ENCODE measurements at places on chromosomes 3 and 15.

DNA sequence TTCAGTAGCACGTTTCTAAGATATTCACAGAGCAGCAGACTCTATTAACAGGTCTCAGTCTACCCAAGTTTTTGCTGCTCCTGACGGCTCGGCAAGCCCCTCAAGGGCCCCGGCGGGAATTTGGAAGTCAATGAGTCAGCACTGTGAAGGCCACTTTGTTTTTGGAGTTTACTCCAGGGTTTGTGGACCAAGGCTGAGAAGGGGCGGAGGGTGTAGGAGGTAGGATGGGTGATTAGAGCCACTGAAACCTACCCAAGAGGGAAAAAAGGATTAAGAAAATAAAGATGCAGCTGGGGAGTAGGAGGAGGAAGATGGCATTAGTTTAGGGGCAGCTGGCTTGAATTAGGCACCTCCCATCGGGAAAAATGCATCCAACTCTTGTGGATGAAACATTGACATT lies 87.6 kb downstream of the BDH1 start:
- no peak for DNase-seq

GRCh38 chr3:185242642-185243041 lies 11.2 kb downstream of the EHHADH start:
- DNase-seq, result no peak

DNA sequence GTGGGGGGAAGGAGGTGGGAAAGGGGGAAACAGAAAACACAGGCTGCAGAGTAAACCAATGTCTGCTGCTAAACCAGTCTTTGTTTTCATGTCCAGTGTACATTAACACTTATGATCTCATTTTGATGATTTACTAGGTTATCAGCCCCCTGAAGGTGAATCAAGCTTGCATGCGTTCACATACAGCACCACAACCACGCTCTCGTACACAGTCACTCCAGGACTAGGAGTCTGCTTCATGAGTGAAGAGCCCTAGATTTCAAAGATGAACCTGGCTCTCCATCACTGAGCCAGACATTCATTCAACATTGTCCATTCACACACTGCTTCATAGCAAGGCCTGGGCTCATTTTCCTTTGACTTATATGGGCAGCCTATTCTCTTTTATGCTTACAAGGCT lies 51.7 kb upstream of the TRIM59 start:
- no peak for DNase-seq

DNA sequence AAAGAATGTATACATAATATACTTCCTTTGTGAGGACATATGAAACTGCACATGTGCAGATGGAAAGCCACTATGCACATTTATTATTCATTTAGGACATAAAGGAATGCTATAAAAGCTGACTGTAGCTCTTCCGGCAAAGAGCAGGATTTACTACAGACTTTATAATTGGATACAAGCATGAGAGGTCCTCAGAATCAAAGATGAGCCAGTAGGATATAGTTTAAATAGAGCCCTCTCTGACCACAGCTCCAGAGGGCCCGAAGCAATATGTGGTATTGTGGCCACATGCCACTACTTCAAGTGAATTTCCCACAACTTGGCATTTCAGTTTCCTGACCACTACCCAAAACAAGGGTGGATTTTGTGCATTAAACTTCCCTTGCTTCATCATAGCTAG lies 140.9 kb downstream of the ATP8B4 start:
- no peak for DNase-seq

DNA sequence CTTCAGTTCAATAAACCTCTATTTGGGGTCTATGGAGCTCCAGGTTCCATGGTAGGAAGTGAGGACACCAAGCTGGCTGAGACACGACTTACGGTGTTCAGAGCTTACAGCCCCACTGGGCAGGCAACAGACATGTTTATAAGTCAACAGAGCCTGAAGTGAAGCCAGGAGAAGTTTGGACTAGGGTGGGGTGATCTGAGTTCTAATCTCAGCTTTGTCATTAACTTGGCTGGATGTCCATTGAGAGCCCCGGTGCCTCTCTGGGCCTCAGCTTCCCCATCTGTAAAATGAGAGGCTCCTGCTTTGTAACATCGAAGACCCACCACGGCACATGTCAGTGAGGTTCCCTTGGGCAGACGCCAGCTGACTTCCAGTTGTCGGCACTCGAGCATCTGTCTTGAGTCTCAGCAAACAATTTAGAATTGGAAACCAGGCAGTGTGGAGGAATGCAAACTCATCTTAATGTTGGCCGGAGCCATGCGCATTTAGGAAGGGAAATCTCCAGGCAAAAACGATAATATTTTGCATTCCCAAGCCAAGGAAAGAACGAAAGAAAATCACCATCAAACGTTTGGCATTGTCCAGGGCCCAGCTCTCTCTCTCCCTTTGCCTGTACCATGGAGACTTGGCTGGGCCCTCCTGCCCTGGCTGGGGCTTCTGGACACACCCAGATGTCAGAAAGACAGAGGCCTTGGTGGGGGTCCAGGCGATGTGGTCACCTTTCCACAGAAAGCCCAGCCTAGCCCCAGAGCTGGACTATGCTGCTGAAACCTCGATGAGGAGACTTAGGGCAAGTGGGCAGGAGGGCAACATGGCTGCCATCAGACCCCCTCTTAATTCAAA lies 18.4 kb downstream of the ITGA11 start:
- no peak for DNase-seq

DNA sequence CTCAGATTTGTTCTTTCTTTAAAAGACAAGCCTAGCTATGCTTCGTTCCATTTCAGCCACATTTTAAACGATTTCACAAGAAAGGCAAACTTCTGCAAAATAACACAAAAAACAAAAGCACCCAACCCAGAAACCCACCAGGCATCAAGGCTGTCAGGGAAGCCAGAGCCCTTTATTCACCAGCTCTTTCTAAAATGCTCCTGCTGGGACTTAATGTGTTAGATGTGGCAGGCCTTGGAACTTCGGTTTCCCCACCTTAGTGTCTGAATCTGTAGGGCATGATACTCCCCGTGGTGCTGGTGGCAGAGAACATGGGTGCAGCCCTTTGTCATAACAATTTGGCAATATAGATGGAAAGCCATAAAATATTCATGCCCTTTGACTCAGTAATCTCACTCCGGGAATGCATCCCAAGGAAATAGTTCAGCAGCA lies 56.8 kb upstream of the LCTL start:
- peak; percentile 6 for DNase-seq

- peak; percentile 88 for DNase-seq
Observed at GRCh38 chr15:81752546-81752942, 293.3 kb downstream of the MEX3B start.

GRCh38 chr3:129183569-129184395 lies at the start of gene CNBP:
TSS of gene CNBP (minus strand) at chr3:129183896. CDS start at chr3:129171757, 12,139 bp downstream.
- DNase-seq, result peak; percentile 97

DNA sequence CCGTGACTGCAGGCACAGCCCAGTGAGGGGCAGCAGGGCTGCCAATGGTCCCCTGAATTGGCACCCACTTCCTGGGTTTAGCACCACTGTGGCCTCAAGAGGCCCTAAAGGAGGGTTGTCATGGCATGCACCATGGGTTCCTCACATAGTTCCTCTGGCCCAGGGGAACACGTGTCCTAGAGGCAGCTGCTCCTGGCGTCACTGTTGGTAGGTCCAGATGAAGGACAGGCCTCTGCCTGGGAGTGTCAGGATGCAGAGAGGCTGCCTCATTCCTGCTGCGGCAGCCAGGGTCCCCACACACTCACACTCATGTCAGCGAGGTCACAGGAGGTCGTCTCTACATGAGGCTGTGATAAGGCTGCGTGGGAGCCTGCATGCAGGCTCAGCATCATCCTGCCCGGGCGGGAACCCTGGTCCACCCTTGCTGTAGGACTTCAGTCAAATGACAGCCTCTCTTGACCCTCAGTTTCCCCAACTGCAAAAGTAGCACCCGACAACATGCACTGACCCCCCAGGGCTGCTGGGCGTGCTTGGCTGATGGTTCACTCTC lies 26.1 kb upstream of the SFMBT1 start:
- DNase-seq, result no peak

- no peak for DNase-seq
Observed at GRCh38 chr3:55683666-55684270, 196.7 kb upstream of the WNT5A start.

DNA sequence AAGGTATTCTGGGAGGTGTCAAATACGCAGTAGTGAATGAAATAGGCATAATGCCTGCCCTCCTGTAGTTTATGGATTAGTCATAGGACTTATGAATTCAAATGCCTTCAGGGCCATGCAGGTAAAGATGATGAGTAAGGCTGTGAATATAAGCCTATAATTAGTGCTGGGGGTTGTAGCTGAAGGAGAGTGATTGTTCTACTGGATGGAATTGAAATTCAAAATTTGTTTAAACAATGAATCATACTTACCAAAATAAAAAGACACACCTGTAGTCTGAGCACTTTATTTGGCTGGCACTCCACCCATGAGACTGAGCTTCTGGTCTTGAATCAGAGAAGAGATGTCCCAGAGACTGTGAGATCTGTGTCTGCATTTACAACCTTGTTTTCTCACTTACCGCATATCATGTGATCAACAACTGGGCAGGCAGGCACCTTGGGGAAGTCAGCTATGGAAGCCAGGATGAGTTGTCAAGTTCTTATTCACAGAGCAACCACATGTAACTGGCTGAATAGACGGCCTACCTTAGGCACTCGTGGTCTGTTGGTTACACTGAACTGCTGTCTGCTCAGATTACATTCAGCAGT lies 291.8 kb downstream of the NAALADL2 start:
- peak; percentile 91 for DNase-seq

- no peak for DNase-seq
Observed at GRCh38 chr15:44325568-44325967, 37.0 kb downstream of the GOLM2 start.

- no peak for DNase-seq
Observed at GRCh38 chr3:33652736-33653135, 65.3 kb downstream of the CLASP2 start.

GRCh38 chr3:158568784-158569183 lies 2.2 kb upstream of the MLF1 start:
- peak; percentile 15 for DNase-seq

DNA sequence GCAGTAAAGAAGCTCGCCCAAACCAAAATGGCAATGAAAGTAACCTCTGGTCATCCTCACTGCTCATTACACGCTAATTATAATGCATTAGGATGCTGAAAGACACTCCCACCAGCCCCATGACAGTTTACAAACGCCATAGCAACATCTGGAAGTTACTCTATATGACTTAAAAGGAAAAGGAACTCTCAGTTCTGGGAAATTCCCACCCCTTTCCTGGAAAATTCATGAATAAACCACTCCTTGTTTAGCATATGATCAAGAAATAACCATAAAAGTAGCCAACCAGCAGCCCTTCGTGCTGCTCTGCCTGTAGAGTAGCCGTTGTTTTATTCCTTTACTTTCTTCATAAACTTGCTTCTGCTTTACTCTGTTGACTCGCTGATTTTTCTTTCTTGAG lies 164.6 kb downstream of the SMAD6 start:
- no peak for DNase-seq

GRCh38 chr3:2041931-2042330 lies 56.7 kb upstream of the CNTN4 start:
- DNase-seq, result no peak

GRCh38 chr3:185207931-185208746 lies 45.7 kb downstream of the EHHADH start:
- no peak for DNase-seq

DNA sequence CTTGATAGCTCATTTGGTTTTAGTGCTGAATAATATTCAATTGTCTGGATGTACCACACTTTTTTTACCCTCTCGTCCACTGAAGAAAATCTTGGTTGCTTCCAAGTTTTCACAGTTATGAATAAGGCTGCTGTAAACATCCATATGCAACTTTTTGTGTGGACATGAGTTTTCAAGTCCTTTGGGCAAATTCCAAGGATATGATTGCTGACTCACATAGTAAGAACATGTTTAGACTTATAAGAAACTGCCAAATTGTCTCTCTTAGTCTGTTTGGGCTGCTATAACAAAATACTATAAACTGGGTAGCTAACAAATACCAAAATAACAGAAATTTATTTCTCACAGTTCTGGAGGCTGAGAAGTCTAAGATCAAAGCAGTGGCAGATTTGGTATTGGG lies 59.5 kb upstream of the TNFSF10 start:
- no peak for DNase-seq

DNA sequence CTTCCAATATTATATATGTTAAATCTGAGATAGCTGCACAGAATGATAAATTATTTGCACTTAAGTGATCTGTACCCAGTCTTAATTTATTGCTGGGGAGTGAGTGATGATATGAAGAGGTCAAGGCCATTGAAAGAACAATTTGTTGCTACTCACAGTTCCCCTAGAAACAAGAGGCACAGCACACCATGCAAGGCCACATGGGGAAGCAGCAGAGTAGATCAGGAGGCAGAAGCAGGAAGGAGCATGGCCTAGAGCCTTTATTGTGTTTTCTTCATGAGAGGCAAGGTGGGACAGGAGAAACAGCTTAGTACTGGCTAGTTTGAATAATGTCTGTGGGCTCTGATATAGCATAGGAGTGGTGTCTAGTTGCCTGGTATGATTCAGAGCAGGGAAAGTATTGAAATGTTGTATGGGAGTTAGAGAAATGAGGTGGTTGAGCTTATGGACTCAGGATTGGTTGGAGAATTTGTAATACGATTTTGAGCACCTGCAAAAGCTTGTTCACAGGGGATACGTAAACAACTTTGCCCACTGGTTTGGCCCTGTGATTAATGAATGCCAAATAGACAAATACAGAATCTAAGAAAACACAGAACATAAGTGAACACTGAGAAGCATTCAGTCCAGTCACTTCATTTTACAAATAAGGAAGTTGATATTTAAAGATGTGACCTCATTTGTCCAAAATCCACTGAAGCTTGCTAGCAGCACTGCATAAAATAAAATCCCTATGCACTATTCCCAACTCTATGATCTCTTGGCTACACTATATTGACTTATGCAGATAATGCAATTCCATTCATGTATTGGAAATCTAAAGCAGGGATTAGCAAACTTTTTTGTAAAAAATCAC lies 71.7 kb downstream of the TMCO5A start:
- DNase-seq, result peak; percentile 7

DNA sequence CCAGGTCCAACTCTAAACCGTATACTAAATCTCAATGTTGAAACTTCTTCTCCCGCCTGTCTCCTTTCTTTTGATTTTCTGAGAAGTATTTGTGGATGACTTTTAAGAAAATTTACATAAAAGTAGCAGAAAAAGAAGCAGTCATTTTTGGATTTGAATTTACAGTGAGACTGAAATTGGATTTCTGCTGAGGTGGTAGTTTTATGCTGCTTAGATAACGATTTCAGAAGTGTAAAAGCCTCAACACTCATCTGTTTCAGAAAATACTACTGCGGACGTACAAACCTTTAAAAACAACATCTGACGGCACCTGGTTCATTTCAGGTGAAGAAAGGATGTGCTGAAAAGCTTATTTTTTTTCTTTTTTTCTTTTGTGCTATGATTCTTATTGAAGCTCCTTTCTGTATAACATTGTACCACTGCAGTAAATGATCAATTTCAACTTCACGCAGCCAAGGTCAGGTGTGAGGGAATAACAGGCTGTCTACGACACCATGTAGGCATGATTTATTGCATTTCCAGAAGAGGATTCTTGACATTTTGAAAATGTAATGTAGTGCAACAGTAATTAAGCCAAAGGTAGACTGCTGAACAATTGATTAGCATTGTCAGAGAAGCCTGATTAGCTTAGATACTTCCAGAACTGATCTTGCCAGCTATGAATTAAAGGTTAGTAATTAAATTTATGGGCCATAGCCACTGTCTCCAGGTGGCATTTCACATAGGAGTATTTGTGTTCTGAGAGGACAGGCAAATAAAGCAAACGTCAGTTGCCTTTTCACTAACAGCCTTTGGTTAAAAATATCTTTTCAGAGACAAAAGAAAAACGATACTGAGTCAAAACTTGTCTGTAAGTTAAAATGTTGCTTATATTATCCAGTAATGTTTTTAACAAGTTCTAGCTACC lies 134.6 kb upstream of the KBTBD8 start:
- DNase-seq, result no peak

GRCh38 chr3:114092151-114093015 lies 35.8 kb downstream of the QTRT2 start:
- no peak for DNase-seq

Data from DMS53 (cell line).